Stimulated activated CD8-positive, alpha-beta memory T cell treated with anti-CD3 and anti-CD28 coated beads, Interleukin-4, amount 100 ng/mL, for 4 hours (primary cell): ENCODE measurements at places on chromosomes 4 and X.

GRCh38 chr4:26223155-26223554 lies 97.7 kb upstream of the RBPJ start:
- DNase-seq: no peak

GRCh38 chr4:123278755-123279154 lies 117.8 kb upstream of the SPRY1 start:
- DNase-seq: no peak

DNA sequence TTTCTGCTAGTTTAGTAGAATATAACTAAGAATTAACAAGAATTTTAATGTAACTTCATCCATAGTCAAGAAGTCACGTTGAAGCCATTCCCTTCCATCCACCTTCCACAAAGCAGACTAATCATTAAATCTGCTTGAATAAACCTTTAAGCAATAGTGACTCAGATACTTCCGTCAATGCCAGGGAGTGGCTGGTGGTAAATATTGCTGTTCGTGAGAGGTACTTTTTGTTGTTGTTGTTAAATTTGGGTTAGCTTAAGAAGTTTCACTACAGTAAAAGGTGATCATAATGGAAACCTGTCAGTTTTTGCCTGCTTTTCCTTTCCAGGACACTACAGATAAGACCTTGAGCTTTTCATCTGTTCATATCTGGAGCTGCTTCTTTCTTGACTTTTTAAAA lies 316.3 kb downstream of the TMA16 start:
- DNase-seq: no peak

DNA sequence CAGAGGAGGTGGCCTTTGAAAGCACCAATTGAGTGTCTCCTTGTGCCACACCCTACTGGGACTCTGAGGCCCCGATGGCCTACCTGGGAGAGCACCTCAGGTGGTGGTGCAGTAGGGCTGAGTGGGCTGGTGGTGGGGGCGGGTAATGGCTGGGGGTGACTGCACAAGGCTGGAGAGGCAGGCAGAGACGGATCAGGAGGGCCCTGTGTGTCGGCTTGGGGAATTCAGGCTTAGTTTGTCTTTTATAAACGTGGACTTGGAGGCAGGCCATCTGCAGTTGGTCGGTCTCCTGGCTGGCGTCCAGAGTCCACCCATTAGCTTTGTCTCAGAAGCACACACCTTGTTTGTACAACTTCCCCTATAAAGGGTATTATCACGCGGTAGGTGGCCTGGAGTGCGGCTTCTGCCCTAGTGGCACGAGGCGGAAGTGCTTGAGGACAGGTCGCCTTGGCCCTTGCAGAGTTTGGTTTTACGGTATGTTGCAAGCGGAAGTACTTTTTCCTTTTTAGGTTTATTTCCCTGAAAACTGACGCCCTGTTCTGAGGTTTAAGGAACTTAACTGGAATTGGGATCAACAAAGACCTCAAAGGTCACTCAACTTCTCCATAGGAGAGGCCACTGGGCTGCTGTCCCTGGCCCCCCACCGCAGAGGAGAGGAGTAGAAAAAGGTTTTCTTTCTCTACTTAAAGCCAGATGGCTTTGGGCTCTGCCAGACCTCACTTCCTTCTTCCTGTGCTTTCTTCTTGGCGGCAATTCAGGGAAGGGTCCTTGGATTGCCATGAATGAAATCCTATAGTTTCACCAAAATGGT lies 8.0 kb downstream of the TBC1D14 start:
- no peak for DNase-seq

- no peak for DNase-seq
These were observed 115.6 kb downstream of the SPANXA1 start for GRCh38 chrX:141468940-141469339.

GRCh38 chr4:105972946-105973621 lies 77.8 kb downstream of the NPNT start:
- DNase-seq: no peak

DNA sequence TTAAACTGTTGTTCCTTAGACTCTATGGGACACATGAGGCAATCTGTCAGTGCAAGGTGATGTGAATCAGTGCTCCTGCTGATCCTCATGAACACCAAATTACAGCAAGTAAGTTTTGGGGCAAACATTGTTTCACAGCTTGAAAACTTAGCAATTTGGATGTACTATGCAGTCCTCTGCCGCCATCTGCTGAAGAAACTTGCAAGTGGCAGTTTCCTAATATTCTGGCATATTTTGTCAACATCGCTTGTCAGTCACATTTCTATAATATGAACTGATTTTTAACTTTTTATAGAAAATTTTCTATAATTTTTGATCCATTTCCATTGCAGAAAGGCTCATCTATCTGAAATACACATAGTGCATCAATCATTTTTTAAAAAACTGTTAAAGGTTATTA lies 56.3 kb downstream of the ZAR1 start:
- no peak for DNase-seq

GRCh38 chr4:125702406-125702805 lies 387.7 kb downstream of the FAT4 start:
- DNase-seq: no peak

- DNase-seq: no peak
These were observed 23.6 kb upstream of the SMPX start for GRCh38 chrX:21781525-21781924.

- no peak for DNase-seq
These were observed 1094.7 kb upstream of the TENM3 start for GRCh38 chr4:181148470-181148869.

DNA sequence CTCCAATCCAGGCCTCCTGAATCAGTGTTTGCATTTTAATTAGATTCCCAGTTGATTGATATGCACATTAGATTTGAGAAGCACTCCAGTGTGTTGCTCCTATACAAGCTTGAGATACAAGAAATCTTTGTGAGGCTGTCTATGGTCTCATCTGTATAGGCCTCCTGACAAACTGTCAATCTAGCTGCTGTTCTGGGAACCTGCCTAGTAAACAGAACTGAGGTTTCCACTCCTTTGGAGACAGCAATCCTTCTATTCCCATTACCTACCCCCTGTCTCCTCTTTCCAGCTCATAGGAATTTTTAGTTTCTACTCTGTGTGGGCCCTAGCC lies 306.1 kb upstream of the EMCN start:
- no peak for DNase-seq

- DNase-seq: no peak
These were observed 155.6 kb downstream of the CBR4 start for GRCh38 chr4:168854350-168854921.

DNA sequence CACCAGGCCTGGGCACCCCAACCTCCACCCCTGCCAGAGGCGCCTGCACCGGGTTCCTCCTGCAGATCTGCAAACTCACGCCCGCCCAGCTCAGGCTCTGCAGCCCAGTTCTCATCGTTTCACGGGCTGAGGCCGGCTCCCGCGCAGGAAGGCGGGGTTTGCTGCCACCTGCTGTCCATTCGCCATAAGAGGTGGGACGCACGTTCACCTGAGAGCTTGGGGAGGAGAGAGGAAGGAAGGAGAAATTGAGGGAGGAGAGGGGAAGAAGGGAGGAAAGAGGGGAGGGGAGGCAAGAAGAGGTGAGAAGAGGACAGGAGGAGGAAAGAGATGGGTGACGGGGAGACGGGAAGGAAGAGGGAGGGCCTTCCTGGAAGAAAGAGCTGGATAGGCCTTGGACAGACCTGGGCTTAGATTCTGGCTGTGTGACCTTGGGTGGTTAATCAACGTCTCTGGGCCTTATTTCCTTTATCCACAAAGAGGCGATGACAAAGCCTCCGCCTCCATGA lies 114.5 kb downstream of the ADRA2C start:
- DNase-seq: peak; percentile 45

GRCh38 chr4:77251751-77252150 lies 94.7 kb downstream of the CCNG2 start:
- no peak for DNase-seq

GRCh38 chrX:12970691-12971202 lies 4.2 kb upstream of the TMSB4X start:
- no peak for DNase-seq

DNA sequence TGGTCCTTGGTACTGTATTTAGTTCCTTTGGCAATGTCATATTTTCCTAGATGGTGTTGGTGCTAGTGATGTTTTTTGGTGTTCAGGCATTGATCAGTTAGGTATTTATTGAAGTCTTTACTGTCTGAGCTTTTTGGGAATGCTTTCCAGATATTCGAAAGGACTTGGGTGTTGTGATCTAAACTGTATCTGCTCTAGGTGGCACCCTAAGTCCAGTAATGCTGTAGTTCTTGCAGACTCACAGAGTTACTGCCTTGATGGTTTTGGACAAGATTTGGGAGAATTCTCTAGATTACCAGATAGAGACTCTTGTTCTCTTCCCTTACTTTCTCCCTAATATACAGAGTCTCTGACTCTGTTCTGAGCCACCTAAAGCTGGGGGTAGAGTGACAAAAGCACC lies 513.6 kb upstream of the PITX2 start:
- DNase-seq: no peak

- no peak for DNase-seq
These were observed 56.6 kb downstream of the DKK2 start for GRCh38 chr4:106979476-106979875.

DNA sequence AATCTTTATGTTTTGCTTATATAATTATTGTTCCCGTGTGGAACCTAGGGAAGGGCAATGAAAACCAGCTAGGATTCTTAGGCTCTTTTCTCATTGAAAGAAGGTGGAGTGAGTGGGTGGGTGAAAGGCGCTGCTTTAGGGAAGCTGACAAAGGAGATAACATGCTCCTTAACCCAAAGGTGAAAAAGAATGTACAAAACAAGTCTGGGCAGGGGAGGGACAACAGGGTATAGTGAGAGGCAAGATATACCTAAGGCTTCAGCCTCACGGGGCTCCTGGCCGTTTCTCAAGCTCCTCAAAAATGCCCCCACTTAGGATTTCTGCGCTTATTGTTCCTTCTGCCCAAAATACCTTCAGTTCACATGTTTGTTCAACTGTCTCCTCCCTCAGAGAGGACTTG lies 1.8 kb downstream of the SH2D1A start:
- DNase-seq: no peak

DNA sequence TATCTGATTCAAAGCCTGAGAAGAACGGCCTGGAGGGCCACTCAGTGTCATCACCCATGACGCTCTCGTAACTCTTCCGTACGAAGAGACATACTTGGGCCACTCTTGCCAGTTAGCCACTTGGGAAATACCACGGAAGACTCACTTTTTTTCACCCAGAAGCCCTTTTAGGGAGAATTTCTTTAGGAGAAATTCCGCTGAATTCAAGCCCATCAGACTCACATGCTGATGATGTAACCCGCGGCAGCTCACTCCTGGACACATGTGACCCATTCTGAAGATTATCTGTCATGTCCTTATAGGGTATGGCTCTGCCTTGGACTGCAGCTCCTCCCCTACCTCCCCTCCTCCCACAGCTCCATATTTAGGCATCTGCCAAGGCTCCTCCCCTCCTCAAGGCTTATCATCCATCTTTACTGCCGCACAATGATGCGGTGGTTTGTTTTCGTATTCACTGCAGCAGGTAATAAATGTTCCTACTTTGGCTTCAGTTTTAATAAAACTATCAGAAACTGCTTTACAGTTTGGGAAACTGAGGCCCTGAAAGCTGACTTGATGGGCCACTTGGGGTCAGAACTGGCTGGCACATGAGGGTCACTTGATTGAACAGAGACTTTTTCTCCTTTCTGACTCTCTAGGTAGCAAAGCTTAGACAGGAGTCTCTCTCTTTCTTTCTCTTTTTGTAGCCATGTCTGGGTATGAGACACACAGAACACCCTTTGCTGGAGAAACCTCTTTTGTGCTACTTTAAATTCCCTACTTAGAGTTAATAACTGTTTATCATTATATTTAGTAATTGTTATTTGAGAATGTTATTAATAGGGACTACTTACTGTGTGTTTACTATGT lies 42.1 kb downstream of the RHOH start:
- DNase-seq: peak; percentile 52

DNA sequence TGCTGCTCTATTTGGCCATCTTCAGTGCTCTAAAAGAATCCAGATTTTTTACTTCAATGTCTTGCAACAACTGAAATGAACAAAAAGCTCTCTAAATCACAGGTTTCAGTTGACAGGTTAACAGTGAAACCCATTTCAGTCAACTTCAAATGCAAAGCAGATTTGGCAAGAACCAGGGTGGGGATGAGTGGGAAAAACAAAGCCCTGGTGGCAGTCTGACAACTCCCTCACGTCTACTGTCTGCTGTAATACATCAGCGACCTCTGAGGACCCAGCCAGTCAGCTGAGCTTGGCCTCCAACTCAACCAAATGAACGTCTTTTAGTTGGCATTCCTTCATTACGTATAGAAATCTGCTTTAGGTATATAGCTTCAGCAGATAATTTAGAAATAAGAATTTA lies 95.8 kb downstream of the COL25A1 start:
- DNase-seq: no peak

- DNase-seq: no peak
These were observed 61.6 kb downstream of the KIT start for GRCh38 chr4:54719378-54719777.

DNA sequence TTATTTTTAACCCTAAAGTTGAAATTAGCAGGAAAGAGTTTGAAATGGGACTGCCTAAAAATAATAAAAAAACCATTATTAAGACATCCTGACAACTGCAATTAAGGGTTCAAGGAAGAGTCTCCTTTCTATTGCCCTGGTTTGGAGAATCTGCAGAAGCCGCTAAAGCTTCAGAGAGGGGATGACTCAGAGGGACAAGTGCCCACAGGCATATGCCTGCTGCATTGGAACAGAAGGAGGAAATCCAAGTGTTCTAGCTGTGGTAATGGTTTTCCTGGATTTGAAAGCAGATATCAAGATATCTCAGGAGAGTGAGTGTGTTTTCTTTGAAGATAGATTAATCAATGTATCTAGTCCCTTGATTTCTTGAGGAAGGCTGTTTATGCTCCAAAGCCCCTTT lies 235.1 kb upstream of the TAPT1 start:
- no peak for DNase-seq

DNA sequence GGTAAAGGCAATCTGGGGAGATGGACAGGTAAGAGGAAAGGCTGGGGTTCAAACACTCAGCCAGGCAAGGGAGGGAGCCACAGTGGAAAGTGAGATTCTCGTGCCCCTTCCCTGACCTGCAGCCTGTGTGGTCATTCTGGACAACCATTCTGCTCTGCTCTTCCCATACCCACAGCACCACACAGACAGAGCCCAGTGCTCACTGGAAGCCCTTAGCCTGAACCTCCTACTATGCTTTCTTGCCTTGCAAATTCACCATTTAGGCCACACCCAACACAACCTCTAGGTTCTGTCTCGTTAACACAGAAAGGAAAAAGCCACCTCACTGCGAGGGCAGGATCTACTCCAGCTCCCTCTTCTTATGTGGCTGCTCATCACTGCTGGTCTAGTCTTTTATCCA lies 92.7 kb downstream of the SHISA3 start:
- DNase-seq: no peak

DNA sequence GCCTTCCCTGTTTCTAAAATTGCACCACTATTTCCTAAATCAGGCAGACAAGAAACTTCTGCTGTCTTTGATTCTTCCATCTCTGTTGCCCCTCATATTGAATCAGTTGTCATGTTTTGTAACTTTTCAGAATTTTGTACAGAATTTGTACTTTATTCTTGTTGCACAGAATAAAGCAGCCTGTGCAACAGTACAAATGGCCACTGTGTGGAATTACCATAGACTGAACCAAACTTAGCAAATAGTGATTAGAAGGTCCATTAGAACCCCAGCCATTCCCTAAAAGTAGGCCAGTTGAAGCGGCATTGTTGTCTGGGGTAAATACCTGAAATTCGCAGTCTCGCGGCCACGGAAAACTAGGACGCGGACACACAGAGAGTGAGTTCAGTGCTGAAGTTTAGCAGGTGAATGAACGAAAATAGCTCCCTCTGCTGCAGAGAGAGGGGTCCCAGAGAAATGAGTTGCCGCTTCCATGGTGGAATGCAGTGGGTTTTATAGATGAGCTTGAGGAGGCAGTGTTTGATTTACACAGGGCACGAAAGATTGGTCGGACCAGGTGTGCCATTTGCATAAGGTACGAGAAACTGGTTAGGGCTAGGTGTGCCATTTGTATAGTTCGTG lies 71.8 kb downstream of the C4orf33 start:
- DNase-seq: no peak
